ENCODE measurements at places on chromosomes 16 and 17. TPM values are rescaled to one million over a fixed set of nuclear protein-coding genes. Genes with fewer than 3 reads are reported as not detected.

DNA sequence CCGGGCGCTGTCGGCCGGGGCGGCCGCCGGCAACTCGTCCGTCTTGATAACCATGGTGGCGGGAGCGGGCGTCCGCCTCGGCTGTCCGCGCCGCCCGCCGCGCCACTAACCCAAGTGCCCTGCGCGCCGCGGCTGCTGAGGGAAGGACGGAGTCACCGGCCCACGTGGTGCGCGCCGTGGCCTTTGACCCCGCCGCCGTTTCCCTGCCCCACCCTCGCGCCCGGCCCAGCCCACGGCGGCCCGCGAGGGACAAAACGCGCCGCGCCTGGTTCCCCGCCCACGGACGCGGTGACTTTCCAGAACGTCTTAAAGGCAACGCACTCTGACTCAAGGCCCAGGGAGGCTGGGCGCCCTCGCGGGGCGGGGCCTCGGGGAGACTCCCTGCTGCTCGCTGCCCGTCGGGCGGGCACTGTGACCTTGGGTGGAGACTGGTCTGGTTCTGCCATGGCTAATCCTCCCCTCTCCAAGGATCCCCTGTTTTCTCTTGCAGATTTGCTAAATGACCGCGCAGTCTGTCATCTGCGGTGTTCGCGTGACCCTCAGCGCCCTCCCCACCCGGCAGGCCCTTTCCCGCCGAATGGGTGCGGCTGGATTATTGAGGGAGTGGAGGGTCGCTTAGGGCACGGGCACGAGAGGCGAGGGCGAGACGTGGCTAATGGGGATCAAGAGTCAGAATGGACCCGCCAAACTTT, at the start of gene CLUH:
Gene CLUH, minus strand, starts transcription at position 157 of the 692 bp plus-strand sequence. Its CDS starts 103 bp downstream, at position 54.
- no peaks in the 10 kb centered on the region for H3K36me3 ChIP-seq
- DNase-seq: peak; percentile 95

DNA sequence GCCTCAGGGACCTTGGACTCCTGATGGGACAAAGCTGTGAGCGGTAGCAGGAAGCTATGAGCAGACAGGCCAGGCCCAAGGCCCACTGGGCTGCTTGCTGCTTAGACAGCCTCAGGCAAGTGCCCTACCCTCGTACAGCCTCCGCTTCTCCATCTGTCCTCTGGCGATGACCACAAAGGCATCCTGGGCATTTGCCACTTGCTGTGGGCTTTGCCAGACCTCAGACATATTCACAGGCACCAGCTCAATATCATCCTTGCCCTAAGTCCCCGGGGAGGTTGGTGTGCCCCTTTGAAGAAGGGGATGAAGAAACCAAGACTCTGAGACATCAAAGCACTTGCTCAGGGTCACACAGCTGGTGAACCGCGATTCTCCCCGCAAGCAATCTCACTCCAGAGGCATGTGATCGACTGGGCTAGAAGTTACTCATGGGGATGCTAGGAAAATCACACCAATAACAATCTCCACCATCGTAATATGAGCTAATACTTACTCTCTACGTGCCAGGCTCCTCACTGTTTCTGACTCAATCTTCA, 21.7 kb downstream of the PPL start:
- H3K4me3 ChIP-seq: no peak overlapping the region
- DNase-seq: no peak
- no peaks in the 10 kb centered on the region for H3K4me1 ChIP-seq
- H3K27ac ChIP-seq: no peak overlapping the region
- H3K36me3 ChIP-seq: no peaks in the 10 kb centered on the region

DNA sequence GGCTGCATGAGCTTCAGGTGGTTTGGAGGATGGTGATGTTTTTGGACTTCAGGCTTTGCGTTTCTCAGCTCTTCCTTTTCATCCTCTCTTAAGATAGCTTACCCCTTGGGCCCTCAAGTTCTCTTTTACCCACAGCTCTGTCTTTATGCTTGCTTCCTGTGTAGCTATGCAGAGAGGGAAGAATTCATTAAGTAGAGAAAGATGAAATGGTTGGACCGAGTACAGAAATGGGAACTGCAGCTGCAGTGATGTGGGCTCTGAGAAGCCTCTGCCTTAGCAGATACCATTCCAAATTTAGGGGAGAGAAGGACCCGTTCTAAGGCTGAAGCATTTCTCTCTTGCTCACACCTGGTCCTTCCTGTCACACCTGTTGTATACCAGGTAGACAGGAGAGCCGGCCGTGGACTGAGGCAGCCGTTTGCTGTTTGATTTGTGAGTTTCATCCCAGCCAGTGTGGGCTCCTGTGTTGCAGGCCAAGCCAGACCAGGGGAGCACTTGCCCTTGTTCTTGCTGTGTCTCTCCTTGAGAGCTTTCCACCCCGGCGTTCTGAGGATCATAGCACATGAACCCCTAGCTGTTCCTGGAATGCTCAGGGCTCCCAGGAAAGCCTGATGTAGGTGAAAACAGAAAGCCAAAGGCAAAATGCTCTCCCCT, 392.7 kb downstream of the CPPED1 start:
- H3K4me1 ChIP-seq: no peaks in the 10 kb centered on the region
- no peaks in the 10 kb centered on the region for H3K36me3 ChIP-seq
- H3K27ac ChIP-seq: no peak overlapping the region
- no peak for DNase-seq
- H3K4me3 ChIP-seq: no peak overlapping the region

MPV17L gene
- total RNA-seq: not detected

CA7 gene
- not detected for total RNA-seq

DNA sequence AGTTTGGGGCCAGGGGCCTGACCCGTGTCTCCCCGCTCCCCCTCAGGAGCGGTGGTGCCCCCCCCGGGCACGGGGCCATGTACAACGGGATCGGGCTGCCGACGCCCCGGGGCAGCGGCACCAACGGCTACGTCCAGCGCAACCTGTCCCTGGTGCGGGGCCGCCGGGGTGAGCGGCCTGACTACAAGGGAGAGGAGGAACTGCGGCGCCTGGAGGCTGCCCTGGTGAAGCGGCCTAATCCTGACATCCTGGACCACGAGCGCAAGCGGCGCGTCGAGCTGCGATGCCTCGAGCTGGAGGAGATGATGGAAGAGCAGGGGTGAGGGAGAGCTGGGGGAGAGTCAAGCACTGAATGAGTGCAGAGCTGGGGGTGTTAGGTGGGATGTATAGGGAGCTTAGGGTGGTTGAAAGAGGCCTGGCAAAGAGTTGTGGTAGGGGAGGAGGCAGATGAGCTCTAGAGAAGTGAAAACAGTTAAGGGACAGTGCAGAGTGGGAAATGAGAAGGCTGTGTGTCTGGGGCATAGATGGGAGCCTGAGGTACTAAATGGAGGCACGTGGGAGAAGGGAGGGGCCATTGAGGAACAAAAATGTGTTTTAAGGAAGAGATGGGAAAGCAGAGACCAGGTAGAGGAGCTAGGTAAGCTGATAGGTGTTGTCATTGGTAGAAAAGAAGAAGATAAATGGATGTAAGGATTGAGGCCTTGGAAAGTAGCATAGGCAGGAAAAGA, 4.0 kb downstream of the SRRM2 start:
- no peak for DNase-seq
- peaks cover 72% of the 10 kb centered on the region for H3K4me1 ChIP-seq
- peak overlapping the region; percentile 70 for H3K27ac ChIP-seq
- no peaks in the 10 kb centered on the region for H3K27me3 ChIP-seq

DNA sequence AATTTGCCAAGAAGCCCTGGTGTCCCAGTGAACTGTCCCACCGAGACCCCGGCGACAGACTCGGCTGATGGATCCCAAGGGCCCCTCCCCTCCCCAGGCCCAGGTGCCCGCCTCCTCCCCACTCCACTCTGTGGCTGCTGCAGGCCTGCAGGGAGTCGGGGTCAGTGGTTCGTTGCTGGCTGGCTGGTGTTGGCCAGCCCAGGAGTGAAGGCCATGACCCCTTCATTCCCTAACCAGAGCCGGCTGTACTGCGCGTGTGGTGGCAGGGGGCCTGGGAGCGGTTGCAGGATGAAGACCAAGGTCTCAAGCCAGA, 9.2 kb upstream of the TBX2 start:
- H3K4me3 ChIP-seq: no peak overlapping the region
- DNase-seq: no peak
- peaks cover 7% of the 10 kb centered on the region for H3K36me3 ChIP-seq

CD300LF gene
- not detected for total RNA-seq

DNA sequence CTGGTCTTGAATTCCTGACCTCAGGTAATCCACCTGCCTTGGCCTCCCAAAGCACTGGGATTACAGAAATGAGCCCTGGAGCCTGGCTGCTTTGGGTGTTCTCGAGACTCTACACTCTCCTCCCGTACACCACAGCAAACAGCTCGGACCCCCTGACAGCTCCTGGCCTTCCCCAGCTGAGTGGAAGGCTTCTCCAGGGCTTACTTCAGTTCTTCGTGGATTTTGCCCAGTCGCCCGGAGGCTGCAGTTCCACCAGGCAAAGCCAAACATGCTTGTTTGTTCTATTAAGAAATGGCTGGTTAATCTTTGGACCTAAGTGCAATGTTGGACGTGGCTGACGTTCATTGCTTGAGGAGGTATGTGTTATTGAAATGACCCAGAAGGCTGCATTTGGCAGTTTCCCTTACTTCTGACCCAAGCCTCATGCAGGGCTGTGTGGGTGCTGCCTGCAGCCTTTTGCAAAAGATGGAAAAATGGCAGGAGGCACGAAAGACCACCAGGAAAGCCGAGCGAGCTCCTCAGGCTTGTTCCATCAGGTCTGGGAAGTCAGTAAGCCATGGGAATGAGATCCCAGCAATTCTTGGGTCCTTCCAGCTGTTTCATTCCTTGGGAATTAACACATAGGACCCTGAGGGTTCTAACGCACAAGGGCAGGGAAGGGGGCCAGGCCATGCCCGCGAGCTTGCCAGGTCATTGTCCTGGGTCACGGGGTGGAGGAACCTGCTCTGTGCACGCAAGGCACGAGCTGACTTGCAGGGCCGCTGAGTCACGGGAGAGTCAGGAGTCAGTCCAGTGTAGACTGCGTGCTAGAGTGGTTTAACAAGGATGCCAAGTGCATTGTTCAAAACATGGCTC, 23.9 kb upstream of the KLHDC4 start:
- no peaks in the 10 kb centered on the region for H3K4me1 ChIP-seq
- no peaks in the 10 kb centered on the region for H3K36me3 ChIP-seq
- DNase-seq: no peak
- no peak overlapping the region for H3K4me3 ChIP-seq
- H3K27ac ChIP-seq: no peak overlapping the region

- DNase-seq: no peak
- H3K27me3 ChIP-seq: no peaks in the 10 kb centered on the region
- no peak overlapping the region for H3K4me3 ChIP-seq
- peaks cover 11% of the 10 kb centered on the region for H3K4me1 ChIP-seq
- H3K36me3 ChIP-seq: peaks cover 86% of the 10 kb centered on the region
These were observed 117.4 kb downstream of the HIC1 start for GRCh38 chr17:2172077-2172851.

DNA sequence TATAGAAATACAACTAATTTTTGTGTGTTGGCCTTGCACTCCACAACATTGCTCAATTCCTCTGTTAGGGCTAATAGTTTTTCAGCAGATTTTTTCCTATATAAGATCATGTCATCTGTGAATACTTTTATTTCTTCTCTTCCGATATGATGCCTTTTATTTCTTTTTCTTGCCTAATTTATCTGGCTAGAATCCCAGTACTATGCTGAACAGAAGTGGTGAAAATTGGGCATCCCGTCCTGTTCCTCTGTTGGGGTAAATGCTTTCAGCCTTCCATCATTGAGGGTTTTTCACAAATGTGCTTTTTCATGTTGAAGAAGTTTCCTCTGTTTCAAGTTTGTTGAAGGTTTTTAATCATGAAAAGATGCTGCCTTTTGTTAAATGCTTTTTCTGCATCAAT, 22.7 kb upstream of the TNFRSF13B start:
- no peaks in the 10 kb centered on the region for H3K36me3 ChIP-seq
- no peaks in the 10 kb centered on the region for H3K27me3 ChIP-seq
- no peak for DNase-seq
- no peak overlapping the region for H3K27ac ChIP-seq

DNA sequence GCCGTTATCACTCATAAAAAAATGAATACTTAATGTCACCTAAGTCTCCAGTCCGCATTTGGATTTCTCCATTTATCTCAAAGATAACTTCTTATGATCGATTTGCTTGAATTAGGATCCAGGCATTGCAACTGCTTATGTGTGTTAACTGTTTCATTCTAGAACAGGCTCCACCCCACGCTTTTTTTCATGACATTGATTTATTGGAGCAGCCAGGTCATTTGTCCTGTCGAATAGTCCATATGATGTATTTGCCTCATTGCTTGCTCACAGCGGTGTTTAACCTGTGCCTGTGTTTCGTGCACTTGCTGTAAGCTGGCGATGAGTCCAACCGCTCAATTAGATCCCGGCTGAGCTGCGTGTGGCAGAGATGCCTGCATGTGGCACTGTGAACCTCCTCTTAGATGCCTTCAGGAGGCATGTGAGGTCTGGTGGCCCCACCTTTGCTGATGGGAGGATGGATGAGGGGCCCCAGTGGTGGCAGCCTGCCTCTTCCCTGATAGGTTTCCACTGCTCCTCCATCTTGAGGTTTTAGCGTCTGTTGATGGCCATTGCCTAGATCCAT, 16.4 kb downstream of the DHX38 start:
- no peak overlapping the region for H3K27ac ChIP-seq
- H3K4me1 ChIP-seq: no peaks in the 10 kb centered on the region
- H3K36me3 ChIP-seq: peaks cover 5% of the 10 kb centered on the region
- peaks cover 1% of the 10 kb centered on the region for H3K27me3 ChIP-seq
- DNase-seq: no peak
- H3K4me3 ChIP-seq: no peak overlapping the region

GRCh38 chr17:37438141-37438540, 31.5 kb downstream of the TADA2A start:
- H3K4me1 ChIP-seq: peaks cover 10% of the 10 kb centered on the region
- H3K27ac ChIP-seq: no peak overlapping the region
- H3K27me3 ChIP-seq: no peaks in the 10 kb centered on the region
- no peak overlapping the region for H3K4me3 ChIP-seq
- peaks cover 26% of the 10 kb centered on the region for H3K36me3 ChIP-seq

SLC13A2 gene
- total RNA-seq: not detected

DNA sequence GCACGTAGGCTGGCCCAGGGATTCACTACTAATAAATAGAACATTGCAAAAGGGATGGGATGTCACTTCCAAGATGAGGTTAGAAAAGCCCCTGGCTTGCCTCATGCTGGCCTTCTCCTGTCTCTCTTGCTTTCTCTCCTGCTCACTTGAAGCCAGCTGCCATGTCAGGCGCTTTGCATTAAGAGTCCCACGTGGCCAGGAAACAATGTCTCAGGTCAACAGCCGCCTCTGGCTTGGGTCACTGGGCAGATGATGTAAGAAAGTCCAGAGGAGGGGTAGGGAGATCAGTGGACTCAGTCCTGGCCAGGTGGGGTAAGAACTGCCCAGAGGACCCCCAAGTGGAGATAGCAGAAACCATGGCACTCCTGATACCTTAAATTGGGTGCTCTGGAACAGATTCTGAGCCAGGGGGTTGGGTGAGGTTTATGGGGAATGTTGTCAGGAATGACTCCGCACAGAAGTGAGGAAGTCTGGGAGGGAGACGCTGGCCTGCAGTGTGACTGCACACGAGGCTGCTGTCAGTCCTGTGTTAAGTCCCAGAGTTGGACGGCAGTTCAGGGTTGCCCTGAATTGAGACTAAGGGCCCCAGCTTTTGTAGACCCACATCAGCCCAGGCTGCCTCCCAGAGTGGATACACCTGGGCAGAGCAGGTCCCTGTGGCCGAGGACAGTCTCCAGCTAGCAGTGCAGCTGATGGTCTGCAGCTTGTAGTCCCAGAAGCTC, 17.7 kb downstream of the C16orf82 start:
- H3K27ac ChIP-seq: no peak overlapping the region
- DNase-seq: no peak
- H3K4me1 ChIP-seq: no peaks in the 10 kb centered on the region
- H3K36me3 ChIP-seq: peaks cover 3% of the 10 kb centered on the region
- H3K4me3 ChIP-seq: no peak overlapping the region

GRCh38 chr17:38357486-38358123, 6.0 kb downstream of the SOCS7 start:
- H3K27ac ChIP-seq: no peak overlapping the region
- no peaks in the 10 kb centered on the region for H3K36me3 ChIP-seq
- no peak for DNase-seq
- H3K27me3 ChIP-seq: no peaks in the 10 kb centered on the region
- peaks cover 49% of the 10 kb centered on the region for H3K4me1 ChIP-seq

HOXB1 gene
- not detected for total RNA-seq

All from naive thymus-derived CD8-positive, alpha-beta T cell (primary cell).